ENCODE measurements at places on chromosomes 12 and 14. TPM values are rescaled to one million over a fixed set of nuclear protein-coding genes. Genes with fewer than 3 reads are reported as not detected.

Gene PALS1
- 33.8 TPM for total RNA-seq

Gene MLF2
- 316 TPM for total RNA-seq

Gene EXOC3L4
- not detected for total RNA-seq

Gene SERPINA1
- total RNA-seq, result 0.98 TPM

Gene PAPLN
- 9.1 TPM for total RNA-seq

Gene LRP1
- 397 TPM for total RNA-seq

Gene WASHC3
- 22.6 TPM for total RNA-seq

All from astrocyte (in vitro differentiated cells and primary cell).